Head of caudate nucleus (tissue), 42 donors: ENCODE measurements at places on chromosomes 13 and 19.

DNA sequence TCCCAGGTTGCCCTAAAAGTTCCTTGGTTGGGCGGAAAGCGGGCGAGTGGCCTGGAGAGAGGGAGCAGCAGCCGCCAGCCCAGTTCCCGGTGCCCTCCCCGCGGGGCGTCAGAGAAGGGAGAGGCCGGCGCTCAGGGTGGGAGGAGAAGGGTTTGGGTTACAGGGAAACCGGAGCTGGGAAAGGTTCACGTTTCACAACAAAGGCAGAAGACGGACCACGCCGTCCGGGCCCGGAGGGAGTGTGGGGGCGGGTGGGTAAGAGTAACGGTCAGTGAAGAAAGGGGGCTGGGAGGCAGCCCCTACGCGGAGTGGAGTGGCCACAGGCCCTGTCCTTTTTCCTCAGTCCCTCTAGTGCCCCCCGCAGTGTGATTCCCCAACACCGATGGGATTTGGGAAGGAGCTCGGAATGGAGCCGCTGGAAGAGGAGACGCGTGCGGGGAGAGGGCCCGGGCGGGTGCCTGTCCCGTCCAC is 1.6 kb downstream of the SIX5 start:
- no peak for DNase-seq

GRCh38 chr13:37338726-37339385 is 233.4 kb upstream of the CSNK1A1L start:
- no peak for DNase-seq

DNA sequence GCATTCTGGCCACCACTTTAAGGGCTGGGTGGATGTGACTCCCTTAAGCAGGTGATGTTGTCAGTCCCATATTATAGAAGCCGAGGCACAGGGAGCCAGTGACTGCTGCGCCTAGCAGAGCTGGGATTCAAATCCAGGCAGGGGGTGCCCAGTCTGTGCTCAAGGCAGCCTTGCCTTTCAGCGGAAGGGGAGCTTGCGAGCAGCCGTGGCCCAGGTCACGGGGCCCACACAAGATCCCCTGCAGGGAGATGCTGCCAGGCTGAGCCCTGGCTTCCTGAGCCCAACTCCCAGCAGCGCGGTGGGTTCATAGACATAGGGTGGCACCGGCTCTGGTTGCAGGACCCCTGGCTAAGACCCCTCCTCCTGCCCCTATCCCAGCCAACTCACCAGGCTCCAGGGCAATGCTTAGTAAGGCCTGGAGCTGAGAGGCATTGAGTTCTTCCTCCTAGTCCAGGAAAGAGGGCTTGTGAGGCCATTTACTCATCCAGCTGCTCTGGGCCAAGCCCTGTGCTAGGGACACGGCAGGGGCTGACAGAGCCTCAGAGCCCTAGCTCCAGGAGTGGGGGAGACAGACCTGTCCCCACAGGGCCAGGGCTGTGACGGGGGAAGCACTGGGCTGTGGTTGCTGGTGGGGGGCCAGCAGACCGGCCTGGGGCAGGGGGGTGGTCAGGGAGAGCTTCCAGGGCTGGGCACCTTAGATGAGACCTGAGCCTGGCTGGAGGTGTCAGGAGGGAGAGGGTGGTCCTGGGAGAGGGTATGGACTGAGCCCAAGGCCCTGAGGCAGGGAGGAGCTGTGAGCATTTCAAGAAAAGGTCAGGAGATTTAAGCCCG is 9.6 kb downstream of the CAPN12 start:
- peak; percentile 18 for DNase-seq

DNA sequence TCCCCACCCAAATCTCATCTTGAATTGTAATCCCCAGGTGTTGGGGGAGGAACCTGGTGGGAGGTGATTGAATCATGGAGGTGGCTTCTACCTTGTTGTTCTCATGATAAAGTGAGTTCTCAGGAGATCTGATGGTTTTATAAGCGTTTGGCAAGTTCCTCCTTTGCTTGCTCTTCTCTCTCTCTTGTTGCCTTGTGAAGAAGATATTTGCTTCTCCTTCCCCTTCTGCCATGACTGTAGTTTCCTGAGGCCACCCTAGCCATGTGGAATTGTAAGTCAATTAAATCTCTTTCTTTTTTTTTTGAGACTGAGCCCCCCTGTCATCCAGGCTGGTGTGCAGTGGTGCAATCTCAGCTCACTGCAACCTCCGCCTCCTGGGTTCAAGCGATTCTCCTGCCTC is 34.4 kb downstream of the VSTM1 start:
- no peak for DNase-seq

DNA sequence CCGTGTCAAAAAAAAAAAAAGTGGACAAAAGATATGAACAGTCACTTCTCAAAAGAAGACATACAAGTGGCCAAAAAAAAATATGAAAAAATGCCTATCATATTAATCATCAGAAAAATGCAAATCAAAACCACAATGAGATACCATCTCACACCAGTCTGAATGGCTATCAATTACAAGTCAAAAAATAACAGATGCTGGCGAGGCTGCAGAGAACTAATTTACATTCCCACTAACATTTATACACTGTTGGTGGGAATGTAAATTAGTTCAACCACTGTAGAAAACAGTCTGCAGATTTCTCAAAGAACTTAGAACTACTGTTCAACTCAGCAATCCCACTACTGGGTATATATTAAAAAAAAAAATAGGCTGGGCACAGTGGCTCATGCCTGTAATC is 26.5 kb upstream of the FOXO1 start:
- DNase-seq, result no peak

DNA sequence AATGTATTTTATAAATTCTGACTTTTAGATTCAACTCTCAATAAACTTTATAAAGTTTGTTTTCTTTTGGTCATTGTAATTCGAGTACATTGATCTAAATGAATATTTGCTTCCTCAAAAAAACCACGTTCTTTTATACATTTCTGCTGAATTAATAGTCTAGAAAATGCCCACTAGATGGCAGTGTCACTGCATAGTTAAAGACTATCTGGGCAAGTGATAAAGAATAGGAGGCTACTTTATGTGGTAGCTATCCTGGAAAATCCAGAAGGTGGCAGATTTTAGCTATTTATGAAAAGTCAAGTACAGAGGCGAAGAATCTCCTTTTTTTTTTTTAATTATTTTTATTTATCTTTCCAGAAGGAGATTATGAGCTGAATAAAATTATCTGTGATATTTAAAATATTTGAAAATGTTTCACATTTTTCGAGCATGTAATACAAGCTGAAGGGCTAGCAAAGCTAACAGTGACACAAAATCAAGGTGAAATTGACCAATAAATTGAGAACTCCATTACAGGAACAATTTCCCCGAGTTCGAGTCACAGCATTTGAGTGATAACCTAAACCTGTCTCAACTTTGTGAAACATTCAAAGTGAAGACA is 221.8 kb downstream of the OLFM4 start:
- no peak for DNase-seq

DNA sequence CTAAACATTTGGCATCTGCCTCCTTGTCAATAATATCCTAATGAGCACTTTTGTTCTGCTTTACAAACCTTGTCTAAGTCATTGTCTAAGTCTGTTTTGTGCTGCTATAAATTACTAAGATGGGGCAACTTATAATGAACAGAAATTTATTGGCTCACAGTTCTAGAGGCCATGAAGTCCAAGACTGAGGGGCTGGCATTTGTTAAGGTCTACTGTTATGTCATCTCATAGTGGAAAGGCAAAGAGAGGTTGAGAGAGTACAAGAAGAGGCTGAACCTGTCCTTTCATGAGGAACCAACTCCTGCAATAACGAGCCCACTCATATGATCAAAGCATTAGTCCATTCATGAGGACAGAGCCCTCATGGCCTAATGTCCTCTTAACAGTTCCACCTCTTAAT is 72.7 kb upstream of the KLF12 start:
- no peak for DNase-seq

- DNase-seq, result peak; percentile 84
Measured at GRCh38 chr19:46009530-46010510, 13.0 kb downstream of the PGLYRP1 start.

- DNase-seq, result peak; percentile 57
Measured at GRCh38 chr19:42386974-42387707, 3.0 kb downstream of the CNFN start.

GRCh38 chr19:2237051-2237868 is 636 bp downstream of the SF3A2 start:
- DNase-seq, result no peak

GRCh38 chr19:5338656-5339197 is 1.9 kb downstream of the PTPRS start:
- peak; percentile 69 for DNase-seq

- no peak for DNase-seq
Measured at GRCh38 chr13:51333826-51334225, 5.7 kb upstream of the SERPINE3 start.

DNA sequence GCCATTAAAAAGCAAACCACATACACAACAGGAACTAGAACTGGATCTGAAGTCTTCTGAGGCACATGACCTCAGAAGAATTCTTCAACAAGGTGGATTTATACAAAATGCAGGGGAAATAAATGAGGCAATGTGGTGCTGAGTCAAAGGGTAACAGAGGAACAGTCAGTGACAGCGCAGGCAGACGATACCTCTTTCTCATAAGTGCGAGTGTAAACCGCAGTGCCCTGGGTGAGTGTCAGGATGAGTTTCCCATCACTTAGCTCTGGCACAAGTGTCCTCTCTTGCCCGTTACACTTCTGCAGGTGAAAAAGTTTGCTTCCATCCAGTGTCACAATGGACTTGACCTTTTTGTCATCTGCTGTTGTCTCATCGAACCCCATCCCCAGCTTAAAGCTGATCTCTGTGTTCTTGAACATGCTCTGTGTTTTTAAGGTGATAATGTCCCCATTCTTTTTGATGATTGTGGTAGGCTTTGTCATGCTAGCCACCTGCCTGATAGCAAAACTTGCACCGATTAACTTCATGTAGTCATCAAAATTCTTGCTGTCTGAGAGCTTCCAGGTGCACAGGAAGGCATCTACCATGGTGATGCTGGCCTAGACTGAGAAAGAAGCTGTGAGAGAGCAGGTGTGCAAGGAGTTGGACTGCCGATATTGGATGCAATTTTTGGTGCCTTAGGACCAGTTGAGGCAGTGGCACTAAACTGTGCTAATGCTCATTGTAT is 97.3 kb downstream of the AKAP11 start:
- no peak for DNase-seq

DNA sequence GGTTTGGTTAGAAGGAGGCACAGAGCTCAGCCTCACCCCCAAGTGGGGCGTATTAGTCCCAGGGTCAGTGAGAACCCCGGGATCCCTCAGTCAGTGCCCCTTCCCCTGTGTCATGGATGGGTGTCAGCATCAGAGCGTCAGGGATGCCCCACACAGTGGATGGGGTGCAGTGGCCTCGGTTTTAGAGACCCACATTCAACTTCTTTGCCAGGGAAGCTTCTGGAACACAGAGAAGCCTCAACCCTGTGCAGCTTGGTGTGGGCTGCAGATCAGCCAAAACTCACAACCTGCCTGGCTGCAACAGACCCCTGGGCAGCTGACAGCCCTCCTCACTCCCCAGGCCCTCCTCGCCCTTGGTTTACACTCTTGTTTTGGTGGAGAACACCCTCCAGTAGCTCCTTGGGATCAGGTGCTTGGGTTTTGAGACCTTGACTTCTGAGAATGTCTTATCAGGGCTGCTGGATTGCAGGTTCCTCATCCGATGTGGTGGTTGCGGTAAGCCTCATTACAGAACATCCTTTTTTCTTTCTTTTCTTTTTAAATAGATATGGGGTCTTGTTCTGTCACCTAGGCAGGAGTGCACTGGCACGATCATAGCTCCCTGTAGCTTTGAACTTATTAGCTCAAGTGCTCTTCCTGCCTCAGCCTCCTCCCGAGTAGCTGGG is 11.0 kb downstream of the ZNF333 start:
- no peak for DNase-seq
